ENCODE measurements at places on chromosomes 5 and 9.

- no peak for DNase-seq
Measured at GRCh38 chr9:98021306-98022040, 35.1 kb upstream of the NANS start.

- DNase-seq, result no peak
Measured at GRCh38 chr9:130090915-130091314, 37.2 kb downstream of the GPR107 start.

- no peak for DNase-seq
Measured at GRCh38 chr5:65969539-65970393, 43.4 kb downstream of the ERBIN start.

- no peak for DNase-seq
Measured at GRCh38 chr5:151104795-151105194, 24.0 kb upstream of the TNIP1 start.

- DNase-seq, result no peak
Measured at GRCh38 chr5:172973931-172974330, 9.6 kb upstream of the ATP6V0E1 start.

DNA sequence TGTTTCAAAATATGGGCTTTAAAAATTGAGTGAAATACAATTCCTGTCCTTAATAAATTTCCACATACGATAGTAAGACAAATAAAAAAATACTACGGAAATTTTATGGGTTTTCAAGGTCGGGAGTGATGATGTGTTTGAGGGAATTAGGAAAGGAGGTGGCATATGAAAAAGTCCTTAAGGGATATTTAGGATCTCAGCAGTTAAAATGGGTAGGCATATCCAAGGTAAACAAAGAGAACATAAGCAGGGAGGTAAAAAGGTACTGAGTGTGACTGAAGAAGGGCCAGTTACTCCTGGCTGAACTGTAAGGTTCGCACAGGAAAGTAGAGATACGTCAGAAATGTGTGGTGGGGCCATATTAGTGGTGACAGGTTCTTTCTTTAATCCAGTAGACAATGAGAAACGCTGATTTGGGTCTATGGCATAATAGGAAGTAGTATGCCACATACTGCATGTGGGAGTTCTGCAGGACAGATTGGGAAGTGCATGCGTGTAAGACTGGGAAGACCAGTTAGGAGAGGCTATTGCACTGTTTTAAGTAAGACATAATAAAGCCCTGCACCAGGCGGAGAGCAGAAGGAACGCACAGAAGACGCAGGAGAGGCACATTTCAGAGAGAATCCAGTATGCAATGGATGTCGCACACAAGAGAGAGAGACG lies 937 bp upstream of the HMGCR start:
- DNase-seq, result no peak

- DNase-seq, result no peak
Measured at GRCh38 chr5:175638305-175638704, 19.6 kb upstream of the HRH2 start.

- no peak for DNase-seq
Measured at GRCh38 chr5:147387109-147387508, 122.8 kb downstream of the DPYSL3 start.

DNA sequence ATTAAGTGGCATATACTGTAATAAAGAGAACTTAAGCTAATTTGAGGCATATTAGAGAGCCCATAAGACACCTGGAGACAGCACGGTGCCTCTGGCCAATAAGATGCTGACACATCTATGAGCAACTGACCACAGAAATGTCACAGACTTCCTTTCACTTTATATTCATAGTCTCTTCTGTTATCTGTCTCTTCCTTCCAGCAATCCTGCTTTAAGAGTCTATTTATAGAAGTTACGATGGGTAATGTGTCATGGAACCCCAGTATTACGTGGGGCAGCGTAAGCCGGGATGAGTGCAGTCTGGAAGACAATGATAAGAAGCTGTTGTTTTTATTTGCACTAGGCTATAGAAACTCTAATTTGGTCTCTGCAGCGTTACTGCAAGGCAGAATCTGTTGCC lies 136.8 kb downstream of the CFAP90 start:
- no peak for DNase-seq

GRCh38 chr9:8346296-8346695 lies 546.7 kb upstream of the DMAC1 start:
- DNase-seq, result no peak

GRCh38 chr9:98329904-98330303 lies 74.5 kb upstream of the TBC1D2 start:
- DNase-seq, result no peak

DNA sequence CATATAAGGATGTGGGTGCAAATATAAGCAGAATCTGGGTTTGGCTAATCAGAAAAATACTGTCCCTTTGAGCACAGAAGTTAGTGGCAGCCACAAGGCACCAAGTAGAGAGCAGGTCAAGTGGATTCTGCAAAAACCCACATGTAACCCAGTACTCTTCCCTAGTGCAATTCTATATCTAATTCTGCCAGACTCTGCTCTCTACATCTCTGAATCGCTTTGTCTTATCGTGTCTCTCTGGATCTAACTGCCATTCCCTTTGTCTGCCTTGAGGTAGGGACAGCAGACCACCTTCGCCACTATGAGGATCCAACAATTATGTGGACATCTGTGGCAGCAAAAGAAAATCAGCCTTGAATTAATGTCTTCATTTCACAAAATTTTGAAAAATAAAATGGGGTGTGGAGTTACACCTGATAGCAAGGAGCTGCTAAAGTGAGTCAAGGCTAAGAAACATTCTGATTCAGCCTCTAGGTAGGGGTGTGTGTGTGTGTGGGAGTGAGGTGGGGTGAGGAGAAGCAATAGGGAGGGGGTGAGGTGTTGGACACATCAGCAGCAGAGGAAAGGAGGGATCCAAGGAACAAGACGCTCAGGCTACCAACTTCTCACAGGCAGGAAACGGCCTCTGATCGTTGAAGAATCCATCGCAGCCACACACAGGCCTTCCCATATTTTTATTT lies 33.7 kb upstream of the ZNF366 start:
- DNase-seq, result no peak

GRCh38 chr9:126957687-126958053 lies 43.1 kb downstream of the RALGPS1 start:
- no peak for DNase-seq

- DNase-seq, result peak; percentile 62
Measured at GRCh38 chr5:685262-686171, 7.6 kb downstream of the TPPP start.

- no peak for DNase-seq
Measured at GRCh38 chr5:159061179-159061796, 38.4 kb downstream of the EBF1 start.

DNA sequence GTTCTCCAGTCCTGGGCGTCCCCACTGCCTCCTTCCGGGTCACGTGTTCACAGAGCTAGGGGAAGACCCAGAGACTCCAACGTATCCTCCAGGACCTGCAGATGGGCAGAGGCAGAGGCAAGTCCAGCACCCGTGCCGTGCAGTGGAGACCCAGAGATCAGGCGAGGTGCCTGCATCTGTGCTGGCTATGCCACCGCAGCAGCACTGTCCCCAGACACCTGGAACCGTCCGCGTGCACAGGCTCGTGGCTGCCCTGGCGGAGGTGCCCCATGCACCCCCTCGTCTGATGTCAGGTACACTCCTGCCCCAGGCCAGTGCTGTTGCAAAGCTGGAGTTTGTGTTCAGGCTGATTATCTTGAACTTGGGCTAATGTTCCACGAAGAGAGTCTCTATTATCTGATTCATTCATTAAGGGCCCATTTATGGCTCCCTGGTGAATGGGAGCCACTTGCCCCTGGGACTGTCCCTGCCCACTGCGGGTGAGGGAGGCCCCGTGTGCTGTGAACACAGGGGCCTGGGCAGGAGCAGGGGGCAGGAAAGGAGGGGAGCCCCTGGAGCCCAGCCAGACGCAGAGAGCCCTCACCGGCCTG lies 13.7 kb downstream of the IRX4 start:
- DNase-seq, result peak; percentile 69

- DNase-seq, result no peak
Measured at GRCh38 chr5:54098267-54098666, 212.1 kb downstream of the ARL15 start.

GRCh38 chr5:122091936-122092600 lies 14.0 kb upstream of the LOX start:
- no peak for DNase-seq

GRCh38 chr5:133914434-133914833 lies 54.0 kb downstream of the C5orf15 start:
- no peak for DNase-seq

DNA sequence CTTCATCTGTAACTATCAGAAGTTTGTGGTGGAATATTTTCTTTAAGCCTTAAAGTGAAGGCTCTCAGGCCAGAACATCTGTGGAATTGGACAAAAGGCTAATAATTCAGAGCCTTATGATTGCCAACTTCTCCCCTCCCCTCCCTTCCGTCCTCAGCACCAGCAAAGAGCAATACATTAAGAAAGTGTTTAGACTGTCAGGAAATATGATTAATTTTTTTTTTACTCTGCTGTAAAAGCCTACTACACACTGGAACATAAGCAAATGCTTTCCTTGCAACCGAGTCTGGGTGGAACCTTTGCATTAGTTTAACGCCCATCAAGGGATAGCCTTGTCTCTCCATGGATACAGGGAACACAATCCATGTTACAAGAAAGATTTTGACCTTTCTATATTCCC lies 110.3 kb upstream of the TARS1 start:
- no peak for DNase-seq

GRCh38 chr5:42912184-42912798 lies 100.6 kb upstream of the SELENOP start:
- DNase-seq, result no peak

- DNase-seq, result no peak
Measured at GRCh38 chr5:158854260-158854783, 245.4 kb downstream of the EBF1 start.

DNA sequence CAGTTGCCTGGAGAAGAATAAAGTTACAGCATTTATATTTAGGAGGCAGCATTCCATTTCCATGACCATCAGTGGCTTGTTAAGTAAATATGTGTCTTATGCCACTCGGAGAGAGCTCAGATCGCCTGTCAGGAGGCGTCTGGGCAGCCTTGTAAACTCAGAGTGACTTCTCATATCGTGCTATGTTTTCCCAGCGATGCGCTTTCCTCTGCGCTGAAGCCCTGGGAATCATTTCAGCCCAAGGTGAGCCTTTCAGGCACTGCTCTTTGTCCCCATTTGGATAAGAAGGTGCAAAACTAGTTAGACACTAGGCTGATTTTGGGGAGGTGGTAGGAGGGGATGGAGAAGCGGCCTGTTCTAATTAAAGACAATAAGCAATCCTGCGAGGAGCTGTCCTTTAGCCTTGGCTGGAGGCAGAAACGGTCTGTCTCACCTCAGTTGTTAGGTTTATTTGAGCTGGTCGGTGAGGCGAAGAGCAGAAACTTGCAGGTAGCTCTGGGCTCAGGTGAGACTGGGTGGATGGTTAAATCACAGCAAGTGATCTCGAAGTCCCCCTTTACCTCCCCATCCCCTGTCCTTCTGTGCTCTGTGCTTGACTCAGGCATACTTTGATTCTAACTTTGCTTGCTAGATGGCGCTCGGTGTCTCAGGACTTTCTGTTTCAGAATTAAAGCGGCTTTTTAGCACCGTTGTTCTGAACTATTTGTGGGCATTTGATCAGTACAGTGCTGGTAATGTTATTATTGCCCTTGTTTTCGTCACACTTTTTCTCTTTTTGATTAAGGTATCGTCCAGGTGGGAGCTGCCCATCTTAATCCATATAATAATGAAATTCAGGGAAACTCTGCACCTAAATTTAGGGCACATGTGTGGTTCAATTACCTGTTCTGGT lies 24.6 kb downstream of the NR2F1 start:
- no peak for DNase-seq

- DNase-seq, result no peak
Measured at GRCh38 chr9:72960446-72960845, 7.6 kb upstream of the ALDH1A1 start.

DNA sequence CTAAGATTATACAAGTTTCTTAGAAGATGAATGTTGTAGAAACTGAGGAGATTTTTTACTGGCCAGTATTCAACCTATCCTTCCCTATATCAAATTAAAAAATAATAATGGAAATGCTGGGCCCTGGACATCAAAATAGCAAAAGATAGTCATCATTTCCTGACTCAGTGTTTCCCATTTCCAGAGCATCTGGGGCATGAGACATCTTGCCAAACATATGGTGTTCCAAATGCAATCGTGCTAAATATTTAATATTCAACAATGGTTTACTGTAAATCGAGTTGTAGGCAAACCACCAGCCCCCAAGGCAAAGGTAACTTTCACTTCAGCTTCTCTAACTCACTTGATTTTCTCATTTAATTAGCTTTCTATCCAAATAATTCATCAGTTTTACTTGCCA lies 152.9 kb downstream of the FRMD3 start:
- DNase-seq, result no peak

DNA sequence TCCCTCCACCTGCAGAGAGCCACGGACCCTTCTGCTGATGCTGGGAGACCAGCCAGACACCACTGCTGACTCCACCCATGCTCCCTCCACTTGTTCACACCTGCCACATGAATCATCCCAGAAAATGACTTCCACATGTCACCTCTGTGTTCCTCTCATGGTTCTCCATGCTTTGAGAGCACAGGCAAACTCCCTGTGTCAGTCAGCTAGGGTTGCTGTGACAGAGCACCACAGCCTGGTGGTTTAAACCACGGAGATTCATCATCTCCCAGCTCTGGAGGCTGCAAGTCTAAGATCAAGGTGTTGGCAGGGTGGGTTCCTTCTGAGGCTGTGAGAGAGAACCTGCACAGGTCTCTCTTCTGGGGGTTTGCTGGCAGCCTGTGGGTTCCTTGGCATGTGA lies 381.4 kb downstream of the GADD45G start:
- DNase-seq, result no peak

DNA sequence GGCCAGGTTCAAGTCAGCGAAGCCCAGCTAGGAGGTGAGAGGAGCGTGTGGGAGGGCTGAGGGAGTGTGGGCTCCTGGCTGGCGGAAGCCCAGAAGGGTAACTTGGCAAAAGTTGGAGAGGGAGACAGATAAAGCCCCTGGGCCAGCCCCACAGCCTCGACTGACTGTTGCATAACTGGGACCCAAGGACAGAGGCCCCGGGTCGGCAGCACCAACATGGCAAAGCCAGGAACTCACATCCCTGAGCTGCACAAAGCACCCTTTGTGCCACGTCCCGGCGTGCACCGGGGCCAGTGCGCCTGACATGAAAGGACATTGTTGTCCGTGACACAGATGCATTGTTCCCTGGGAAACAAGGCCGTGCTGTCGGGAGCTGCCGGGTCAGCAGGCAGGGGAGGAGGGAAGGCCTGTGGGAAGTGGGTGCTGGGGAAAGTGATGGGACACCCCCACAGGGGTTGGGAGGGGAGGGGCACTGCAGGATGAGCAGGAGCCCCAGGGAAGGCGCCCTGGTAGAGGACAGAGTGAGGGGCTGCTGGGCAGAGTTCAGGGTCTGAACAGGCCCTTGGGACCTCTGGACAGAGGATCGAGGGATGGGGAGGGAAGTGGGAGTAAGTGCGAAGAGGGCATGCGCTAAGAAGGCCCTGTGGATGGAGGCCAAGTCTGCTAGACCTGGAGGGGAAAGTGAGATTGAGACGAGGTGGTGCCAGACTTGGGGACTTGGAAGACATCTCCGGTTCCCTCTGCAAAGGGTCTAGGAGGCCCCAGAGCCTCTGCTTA lies 13.0 kb upstream of the DPM2 start:
- no peak for DNase-seq

GRCh38 chr5:41193456-41194205 lies 19.7 kb downstream of the C6 start:
- peak; percentile 94 for DNase-seq

All from upper lobe of left lung (tissue), 6 donors.